ENCODE measurements at places on chromosomes 7 and 10.

DNA sequence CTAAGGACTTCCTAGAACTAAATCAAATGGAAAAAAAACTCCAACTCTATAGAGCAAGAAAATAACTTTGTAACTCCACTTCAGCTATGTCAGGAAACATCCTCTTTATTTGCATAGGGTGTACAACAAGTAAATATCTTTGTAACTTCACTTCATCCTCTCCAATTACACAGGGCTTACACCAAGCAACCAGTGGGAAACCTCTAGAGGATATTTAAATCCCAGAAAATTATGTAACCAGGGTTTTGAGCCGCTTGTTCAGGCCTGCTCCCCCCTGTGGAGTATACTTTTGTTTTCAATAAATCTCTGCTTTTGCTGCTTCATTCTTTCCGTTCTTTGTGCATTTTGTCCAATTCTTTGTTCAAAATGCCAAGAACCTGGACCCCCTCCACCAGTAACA, 22.2 kb downstream of the LIPJ start:
- DNase-seq: no peak

DNA sequence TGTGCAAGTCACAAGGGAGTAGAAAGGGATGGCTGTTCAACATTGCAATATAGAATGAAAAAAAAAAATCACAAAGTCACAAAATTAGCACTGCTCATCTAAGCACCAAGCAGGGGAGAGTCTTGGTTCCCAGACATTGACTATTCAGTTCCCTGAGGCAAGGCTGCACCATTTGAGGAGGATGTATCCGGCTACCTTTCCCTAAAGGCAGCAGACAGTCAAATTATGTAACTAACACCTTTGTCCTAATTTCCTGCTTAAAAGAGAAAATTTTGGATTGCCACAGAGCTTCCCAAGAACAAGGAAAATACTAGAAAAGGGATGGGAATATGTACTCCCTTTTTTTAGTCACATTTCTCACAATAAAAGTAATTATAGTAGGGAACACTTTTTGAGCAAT, 148.1 kb downstream of the PCLO start:
- DNase-seq: no peak

DNA sequence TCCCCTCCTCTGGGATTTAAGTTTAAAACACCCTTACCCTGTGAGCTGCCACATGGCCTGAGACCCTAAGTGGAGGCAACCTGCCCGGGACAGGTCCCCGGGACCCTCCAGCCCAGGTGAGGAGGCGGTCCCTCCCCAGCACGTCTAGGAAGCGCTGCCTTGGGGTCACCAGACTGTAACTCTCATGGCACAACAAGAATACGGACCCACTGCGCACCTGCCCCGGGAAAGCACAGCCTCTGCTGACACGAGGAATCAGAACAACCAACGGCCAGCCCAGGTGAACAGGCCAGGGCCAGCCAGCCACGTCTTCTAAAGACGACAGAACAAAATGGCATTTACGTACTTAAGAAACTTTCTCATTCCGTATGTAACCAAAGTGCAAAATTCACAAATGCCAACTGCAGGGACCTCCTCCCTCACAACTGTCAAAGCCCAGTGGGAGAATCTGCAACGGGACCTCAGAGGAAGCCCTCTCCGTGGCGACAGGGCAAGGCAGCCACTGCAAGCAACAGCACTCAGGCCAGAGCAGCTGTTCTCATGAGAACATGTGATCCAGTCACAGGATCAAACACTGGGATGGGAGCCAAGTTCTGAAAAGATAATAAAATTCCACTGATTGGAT, 208.4 kb downstream of the DIP2C start:
- DNase-seq: peak; percentile 29

DNA sequence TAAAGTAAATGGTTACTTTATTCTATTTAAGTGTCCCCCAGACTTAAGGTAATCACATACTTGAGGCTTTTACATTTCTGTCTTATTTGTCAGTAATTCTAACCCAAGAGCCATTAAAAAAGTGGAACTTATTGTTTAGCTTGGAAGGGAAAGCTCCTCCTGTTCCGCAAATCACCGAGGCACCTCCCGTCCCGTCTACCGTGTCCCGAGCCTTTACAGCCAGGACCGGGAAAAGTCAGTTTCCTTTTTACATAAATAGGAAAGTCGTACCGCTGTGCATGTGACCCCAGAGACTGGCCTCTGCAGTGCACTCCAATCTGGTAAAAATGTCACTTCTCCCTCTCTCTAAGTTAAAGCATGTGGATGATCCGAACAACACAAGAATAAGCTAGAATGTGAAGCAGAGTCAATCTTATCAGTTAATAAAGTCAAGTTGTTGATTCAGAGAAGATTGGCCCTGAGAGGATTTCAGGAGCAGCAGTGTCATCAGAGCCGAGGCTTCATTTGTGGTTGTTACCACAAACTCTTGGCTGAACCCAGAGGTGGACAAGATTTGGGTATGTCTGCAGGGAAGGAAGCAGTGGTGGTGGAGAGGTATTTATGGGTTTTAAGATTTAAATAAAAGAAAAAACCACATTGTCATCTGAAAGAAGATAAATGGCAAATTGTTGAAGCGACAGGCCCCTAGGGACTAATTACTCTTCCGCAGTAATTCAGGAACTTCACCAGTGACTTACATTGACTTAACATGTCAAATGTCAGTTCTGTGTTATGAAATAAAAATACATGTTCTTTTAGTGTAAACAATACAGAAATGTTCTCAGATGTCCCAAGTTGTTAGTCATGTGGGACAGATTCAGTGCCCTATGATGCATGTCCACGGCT, 316.6 kb upstream of the ZNF32 start:
- DNase-seq: peak; percentile 77
